ENCODE measurements at places on chromosomes 1 and 21.

- no peak for ATAC-seq
These were observed 166.4 kb upstream of the ADGRL2 start for GRCh38 chr1:81634294-81634693.

- ATAC-seq, result peak; percentile 95
These were observed 107.6 kb downstream of the CCDC185 start for GRCh38 chr1:223500560-223501425.

DNA sequence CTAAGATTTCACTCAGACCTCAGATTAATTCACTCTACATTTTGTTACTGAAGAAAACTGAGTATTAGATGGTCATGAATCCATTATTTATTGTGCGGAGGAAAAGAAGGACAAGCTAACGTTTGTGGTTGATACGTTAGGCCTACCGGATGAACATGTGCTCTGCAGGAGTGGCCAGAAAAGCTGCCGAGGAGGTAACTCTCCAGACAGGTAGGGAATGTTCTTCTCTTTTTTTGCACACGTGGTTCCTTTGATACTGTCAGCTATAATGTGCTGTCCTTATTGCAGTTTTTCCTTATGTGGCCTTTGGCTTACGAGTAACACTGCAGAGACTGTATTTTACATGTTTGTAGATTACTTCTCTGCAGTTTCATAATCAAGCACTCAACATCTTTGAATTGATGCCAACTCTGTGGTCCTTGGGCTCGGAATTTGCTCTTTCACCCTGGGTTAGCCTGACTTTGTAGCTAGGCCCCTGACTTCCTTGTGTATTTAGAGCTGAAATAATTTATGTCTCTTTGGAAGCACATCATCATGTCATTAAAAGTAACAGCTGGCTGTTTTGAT lies 13.6 kb downstream of the MTR start:
- no peak for ATAC-seq

DNA sequence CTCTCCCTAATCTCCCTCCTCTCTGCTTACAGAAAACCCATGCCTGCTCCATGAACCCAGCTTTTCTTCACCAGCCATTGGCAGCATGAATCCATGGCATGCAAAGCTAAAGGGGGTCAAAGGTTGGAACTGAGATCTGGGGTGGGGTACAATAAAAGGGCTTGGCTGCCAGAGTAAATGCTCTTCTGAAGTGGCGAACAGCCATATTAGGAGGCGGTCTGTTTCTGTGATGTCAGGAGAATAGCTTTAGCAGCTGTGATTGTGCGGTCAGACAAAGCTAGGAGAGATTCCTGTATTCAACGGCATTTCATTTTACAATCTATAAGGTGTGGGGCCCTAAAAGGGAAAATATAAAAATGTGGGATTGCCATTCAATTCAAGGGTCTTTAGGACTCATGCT lies 71.7 kb upstream of the TMPRSS2 start:
- no peak for ATAC-seq

GRCh38 chr1:235943581-235944114 lies 76.9 kb upstream of the LYST start:
- ATAC-seq, result no peak

GRCh38 chr1:51897699-51898031 lies 19.1 kb upstream of the NRDC start:
- no peak for ATAC-seq

DNA sequence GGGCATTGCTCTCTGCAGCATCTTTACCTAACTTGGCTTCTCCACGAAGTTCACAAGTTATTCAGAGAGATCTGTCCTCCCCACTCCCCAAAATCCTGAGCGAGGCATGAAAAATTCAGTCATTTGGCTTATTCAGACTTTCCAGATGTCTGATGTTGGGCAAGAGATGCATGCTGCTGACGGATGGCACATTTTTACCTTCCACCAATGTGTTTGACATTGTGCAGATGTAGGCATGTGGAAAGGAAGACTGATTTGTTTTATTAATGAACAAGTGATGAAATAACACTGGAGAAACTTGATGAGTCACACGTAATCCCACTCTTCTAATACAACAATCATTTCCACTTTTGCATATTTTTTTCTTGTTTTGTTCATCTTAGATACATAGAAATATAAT lies 86.7 kb downstream of the C1orf94 start:
- ATAC-seq, result no peak

- no peak for ATAC-seq
These were observed 690 bp downstream of the EPS8L3 start for GRCh38 chr1:109762821-109763645.

- no peak for ATAC-seq
These were observed 25.1 kb downstream of the RRP1 start for GRCh38 chr21:43814215-43815106.

Measured in esophagus mucosa (tissue), 1 donor.